GDM1 (cell line): ENCODE measurements at places on chromosomes 3 and 15.

- DNase-seq: no peak
These were observed 84.4 kb downstream of the OCA2 start for GRCh38 chr15:28014623-28015200.

DNA sequence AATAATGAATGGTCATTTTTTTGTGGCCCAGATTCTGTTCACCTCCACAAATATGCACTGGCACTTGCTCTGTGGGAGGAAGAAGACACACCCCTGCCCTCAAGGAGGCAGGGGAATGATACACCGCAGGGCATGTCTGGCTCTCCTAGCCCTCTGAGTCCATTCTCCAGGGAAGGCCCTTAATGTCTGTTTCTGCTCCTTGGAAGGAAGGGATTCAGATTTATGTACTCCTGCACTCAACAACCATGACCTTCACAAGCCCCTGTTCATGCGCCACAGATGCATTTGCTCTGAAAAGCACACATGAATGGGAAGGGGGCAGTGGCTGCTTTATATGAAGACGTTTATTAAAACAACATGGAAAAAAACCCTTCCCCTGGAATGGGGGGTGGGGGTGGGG, 333.8 kb downstream of the EPHB1 start:
- no peak for DNase-seq

DNA sequence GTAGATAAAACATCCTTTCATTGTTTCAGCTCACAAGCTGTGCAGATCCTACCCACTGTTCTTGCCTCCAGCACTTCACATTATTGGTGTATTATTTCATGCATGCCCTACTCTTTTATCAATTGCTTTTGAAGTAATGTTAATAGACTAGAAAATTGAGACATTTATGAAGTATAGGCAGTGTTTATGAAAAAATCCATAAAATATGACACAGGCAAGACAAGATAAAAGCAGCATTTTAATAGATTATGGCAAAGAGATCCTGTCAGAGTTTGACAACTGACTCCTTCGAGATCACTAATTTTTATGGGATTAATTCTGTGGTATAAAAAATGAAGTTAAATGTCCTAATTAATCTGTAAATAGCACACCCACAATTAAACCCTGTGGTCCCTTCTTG, 217.2 kb upstream of the NANOGP8 start:
- no peak for DNase-seq

GRCh38 chr3:53890726-53891475, 758 bp downstream of the SELENOK start:
- DNase-seq: peak; percentile 3

DNA sequence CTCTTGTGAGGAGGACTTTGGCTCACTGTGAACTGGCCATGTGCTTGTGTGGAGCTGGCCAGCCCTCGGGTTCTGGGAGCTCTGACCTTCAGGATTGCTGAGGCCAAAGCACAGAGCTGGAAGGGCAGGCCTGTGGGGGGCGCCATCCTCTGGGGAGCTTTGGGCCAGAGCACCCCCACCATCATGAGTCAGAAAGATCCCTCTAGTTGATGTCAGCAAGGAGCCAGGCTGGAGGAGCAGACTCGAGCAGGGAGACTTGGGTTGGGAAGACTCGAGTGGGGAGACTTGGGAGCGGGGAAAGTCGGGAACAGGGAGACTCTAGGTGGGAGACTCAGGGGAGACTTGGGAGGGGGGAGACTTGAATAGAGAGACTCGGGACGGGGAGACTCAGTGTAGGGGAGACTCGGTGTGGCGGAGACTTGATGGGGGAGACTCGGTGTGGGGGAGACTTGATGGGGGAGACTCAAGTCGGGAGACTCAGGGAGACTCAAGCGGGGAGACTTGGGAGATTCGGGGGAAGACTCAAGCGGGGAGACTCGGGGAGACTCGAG, 37.7 kb upstream of the PLXNA1 start:
- DNase-seq: no peak

- DNase-seq: no peak
These were observed 1.6 kb downstream of the MPI start for GRCh38 chr15:74891469-74891868.

- no peak for DNase-seq
These were observed 50.3 kb downstream of the ABTB1 start for GRCh38 chr3:127723011-127723567.

DNA sequence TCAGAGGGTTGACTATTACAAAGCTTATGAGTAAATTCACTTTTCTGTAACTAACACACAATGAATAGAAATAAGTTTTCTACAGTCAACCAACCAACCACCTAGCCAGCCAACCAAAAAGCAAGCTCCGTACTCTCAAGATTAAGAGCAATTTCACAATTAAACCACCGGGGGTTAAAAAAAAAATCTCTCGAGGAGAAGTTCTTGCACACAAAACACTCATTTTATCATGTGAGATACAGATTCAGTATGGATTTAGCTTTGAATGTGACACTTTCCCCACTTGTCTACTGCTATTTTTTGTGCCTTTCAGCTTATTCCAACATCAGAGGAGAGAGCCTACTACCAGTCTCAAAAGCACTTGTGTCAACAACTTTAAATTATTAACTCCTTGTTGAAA, 135.3 kb downstream of the SV2B start:
- DNase-seq: no peak

- DNase-seq: no peak
These were observed 116.6 kb downstream of the NTRK3 start for GRCh38 chr15:88139936-88140335.

DNA sequence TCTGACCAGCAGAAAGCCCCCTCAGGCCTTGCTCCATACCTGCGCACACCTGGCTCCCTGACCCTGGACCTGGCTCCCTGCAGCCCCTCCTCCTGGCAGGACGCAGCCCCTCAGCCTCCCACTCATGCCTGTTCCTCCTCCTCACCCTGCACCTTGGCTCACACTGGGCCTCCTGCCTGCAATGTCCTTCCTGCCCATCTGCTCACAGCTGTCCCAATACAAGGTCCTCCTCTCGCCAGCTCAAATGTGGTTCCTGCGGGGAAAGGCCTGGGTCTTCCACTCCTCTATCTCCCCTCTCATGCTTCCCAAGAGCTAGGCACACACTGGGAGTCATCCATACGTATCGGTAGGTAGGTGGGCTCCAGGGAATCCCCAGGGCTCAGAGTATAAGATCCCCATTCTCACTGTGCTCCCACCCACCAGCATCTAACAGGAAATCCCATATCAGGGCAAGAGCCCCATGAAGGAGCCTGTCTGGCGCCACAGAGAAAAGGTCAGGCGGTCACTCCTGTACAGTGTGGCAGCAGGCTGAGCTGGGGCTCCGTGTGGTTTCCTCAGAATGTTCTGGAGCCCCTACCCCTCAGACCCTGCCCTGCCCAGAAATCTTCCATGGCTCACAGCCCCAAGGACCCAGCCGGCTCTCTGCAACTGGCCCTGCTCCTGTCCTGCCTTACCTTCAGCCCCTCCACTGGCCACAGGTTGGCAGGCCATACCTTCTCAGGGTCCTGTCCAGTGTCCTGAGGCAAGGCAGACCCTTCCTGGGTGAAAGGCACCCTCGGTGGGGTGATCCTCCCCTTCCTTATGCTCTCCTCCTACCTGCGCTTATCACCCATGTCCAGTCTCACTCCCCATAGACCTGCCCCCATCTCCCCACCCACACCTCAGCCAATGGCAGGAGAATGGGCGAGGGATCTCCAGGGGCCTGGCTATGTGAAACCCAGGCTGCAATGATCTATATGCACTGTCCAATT, 10.9 kb downstream of the PLCD1 start:
- DNase-seq: no peak

GRCh38 chr3:30712991-30713390, 106.6 kb downstream of the TGFBR2 start:
- DNase-seq: no peak

- no peak for DNase-seq
These were observed 267.3 kb downstream of the RORA start for GRCh38 chr15:60961541-60962485.

GRCh38 chr3:48747706-48748105, 30.7 kb upstream of the IP6K2 start:
- DNase-seq: no peak
